ENCODE measurements at places on chromosomes 1 and 21. TPM values are rescaled to one million over a fixed set of nuclear protein-coding genes. Genes with fewer than 3 reads are reported as not detected.

The SYTL1 gene
- 29.3 TPM for total RNA-seq

The F13B gene
- total RNA-seq, result not detected

DNA sequence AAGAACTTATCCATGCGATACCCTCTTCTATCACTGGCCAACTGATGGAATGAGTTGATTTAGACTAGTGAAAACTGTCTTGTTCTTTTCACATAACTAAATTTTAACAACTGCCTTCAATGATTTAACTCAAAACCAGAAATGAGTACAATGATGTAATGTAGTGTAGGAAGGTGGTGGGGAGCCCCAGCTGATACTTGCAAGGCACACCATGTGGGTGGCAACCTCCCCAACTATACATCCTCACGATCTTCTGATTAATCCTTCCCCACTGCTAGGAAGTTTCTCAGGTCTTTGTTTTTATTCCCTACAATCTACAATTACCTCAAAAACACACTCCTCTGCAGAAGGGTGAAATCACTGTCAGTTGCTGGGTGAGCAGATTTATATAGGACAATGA, 100.7 kb downstream of the KCTD3 start:
- H3K4me3 ChIP-seq, result no peak overlapping the region
- H3K27me3 ChIP-seq, result no peaks in the 10 kb centered on the region
- H3K36me3 ChIP-seq, result no peaks in the 10 kb centered on the region

GRCh38 chr1:206550446-206550845, 43.1 kb downstream of the RASSF5 start:
- H3K27me3 ChIP-seq, result no peaks in the 10 kb centered on the region
- H3K36me3 ChIP-seq, result no peaks in the 10 kb centered on the region
- H3K27ac ChIP-seq, result no peak overlapping the region
- no peak overlapping the region for H3K4me3 ChIP-seq
- peaks cover 36% of the 10 kb centered on the region for H3K4me1 ChIP-seq
- DNase-seq, result no peak

DNA sequence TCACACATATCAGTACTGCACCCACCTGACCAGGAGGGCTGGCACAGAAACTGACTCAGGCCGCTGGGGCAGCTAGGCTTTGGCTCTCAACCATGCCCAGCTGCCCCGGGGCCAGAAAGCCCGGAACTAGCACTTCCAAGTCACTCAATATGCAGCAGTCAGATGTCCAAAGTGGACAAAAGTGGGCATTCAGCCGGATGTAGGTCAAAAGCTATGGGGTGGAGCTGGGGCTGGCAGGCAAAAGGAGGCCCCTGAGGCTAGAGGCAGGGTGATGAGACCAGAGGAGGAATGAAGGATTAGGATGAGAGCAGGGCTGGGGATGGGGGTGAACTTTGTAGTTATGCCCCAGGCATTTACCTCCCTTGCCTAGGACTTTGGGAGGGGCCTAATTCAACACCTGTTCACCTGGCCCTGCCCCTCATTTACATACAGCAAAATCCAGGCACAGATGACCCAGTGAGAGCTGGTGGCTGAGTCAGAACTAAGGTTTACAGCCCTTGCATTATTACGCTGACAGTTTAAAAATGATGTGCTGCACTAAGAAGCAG, 30.7 kb upstream of the EDN2 start:
- no peaks in the 10 kb centered on the region for H3K27me3 ChIP-seq
- no peak overlapping the region for H3K4me3 ChIP-seq
- DNase-seq, result no peak

DNA sequence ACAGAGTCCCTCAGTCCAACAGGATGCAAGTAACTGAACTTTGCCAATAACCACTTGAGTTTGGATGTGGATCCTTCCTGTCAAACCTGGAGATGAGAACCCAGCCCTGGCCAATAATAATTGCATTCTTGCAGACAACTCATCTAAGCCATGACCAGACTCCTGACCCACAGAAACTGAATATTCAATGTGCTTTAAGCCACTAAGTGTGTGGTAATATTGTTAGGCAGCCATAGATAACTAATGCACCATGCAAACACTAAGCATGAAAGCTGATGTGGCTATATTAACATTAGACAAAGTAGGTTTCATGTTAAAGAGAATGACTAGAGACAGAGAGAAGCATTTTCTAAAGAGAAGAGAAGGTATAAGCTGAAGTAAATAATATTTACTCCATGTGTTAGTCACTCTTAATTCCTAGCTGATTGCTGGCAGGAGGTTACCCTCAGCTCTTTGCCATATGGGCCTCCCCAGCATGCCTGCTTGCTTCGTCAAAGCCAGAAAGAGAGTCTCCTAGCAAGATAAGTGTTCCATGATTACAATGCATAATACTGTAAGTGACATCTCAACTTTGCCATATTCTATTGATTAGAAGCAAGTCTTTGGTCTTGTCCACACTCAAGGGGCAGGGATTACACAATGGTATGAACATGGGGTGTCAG, 276.4 kb upstream of the PLXNA2 start:
- H3K4me3 ChIP-seq, result no peak overlapping the region
- no peak overlapping the region for H3K27ac ChIP-seq

- H3K36me3 ChIP-seq, result no peaks in the 10 kb centered on the region
- H3K27me3 ChIP-seq, result no peaks in the 10 kb centered on the region
- no peaks in the 10 kb centered on the region for H3K4me1 ChIP-seq
- H3K4me3 ChIP-seq, result no peak overlapping the region
- no peak overlapping the region for H3K27ac ChIP-seq
Measured at GRCh38 chr1:224488806-224489499, 54.4 kb upstream of the WDR26 start.

DNA sequence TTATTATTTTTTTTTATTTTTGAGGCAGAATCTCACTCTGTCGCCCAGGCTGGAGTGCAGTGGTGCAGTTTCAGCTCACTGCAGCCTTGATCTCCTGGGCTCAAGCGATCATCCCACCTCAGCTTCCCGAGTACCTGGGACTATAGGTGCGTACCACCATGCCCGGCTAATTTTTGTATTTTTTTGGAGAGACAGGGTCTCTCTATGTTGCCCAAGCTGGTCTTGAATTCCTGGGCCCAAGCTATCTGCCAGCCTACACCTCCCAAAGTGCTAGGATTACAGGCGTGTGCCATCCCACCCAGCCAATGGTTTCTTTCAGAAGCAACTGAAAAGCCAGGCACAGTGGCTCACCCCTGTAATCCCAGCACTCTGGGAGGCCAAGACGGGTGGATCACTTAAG, 2.3 kb downstream of the KRTCAP2 start:
- no peak overlapping the region for H3K27ac ChIP-seq
- H3K4me1 ChIP-seq, result peaks cover 44% of the 10 kb centered on the region
- DNase-seq, result no peak

GRCh38 chr1:147494998-147495580, 46.2 kb upstream of the BCL9 start:
- peak; percentile 69 for DNase-seq
- H3K27ac ChIP-seq, result no peak overlapping the region
- H3K4me1 ChIP-seq, result peaks cover 5% of the 10 kb centered on the region
- H3K36me3 ChIP-seq, result no peaks in the 10 kb centered on the region
- no peaks in the 10 kb centered on the region for H3K27me3 ChIP-seq

The CFH gene
- 69.6 TPM for total RNA-seq
